ENCODE measurements at places on chromosomes 6 and 20.

DNA sequence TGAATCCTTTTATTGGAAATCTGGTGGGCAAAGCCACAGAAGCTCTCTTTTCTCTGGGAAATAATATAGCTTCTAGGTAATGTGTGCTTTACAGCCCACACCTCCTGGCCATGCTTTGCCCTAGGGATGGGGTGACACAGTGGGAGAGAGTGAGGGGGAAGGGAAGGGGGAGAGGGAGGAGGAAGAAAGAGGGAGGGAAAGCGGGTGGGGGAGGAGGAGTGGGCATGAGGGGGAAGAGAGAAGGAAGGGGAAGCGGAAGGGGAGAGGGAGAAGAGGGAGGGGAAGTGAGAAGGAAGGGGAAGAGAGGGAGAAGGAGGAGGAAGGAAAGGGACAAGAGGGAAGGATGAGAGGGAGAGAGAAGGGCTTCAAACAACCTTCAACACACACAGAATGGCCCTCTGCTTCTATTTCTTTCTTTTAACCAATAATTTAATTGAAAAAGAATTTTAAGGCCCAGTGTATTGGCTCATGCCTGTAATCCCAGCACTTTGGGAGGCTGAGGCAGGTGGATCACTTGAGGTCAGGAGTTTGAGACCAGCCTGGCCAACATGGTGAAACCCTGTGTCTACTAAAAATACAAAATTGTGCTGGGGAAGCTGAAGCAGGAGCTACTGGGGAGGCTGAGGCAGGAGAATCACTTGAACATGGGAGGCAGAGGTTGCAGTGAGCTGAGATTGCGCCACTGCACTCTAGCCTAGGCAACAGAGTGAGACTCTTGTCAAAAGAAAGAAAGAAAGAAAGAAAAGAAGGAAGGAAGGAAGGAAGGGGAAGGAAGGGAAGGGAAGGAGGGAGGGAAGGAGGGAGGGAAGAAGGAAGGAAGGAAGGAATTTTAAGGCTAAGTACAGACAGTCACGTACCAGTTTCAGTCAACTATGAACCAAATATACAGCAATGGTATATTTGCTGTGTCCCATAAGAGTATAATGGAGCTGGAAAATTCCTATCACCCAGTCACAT, 75.2 kb downstream of the RSPH3 start:
- DNase-seq = no peak

GRCh38 chr6:121515630-121516265, 80.3 kb downstream of the GJA1 start:
- DNase-seq = no peak

- DNase-seq = no peak
These were observed 182.5 kb downstream of the SYNDIG1 start for GRCh38 chr20:24651976-24652345.

GRCh38 chr6:884570-884969, 191.6 kb upstream of the EXOC2 start:
- DNase-seq = no peak

GRCh38 chr20:45223136-45223535, 2.0 kb downstream of the SEMG2 start:
- DNase-seq = no peak

- DNase-seq = no peak
These were observed 153.4 kb downstream of the CDC5L start for GRCh38 chr6:44540881-44541280.

- DNase-seq = no peak
These were observed 43.1 kb upstream of the SNX9 start for GRCh38 chr6:157779705-157780604.

DNA sequence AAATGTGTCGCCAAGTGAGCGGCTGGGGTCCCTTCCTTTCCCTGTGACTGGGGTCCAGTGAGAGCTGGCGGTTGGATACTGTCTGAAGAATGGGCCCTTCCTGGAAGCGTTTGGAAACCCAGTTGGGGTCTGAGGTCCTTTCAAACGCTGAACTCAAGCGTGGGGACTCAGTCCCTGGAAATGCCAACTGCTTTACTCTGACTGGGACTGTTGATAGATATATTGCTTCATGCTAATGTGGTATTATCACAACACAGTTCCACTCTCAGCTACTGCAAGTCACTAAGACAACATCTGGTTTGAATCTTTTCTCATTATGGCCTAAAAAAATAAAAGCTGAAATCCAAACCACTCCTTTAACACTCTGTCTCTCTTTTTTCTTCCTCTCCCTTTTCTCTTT, 23.7 kb upstream of the PSMF1 start:
- DNase-seq = no peak

DNA sequence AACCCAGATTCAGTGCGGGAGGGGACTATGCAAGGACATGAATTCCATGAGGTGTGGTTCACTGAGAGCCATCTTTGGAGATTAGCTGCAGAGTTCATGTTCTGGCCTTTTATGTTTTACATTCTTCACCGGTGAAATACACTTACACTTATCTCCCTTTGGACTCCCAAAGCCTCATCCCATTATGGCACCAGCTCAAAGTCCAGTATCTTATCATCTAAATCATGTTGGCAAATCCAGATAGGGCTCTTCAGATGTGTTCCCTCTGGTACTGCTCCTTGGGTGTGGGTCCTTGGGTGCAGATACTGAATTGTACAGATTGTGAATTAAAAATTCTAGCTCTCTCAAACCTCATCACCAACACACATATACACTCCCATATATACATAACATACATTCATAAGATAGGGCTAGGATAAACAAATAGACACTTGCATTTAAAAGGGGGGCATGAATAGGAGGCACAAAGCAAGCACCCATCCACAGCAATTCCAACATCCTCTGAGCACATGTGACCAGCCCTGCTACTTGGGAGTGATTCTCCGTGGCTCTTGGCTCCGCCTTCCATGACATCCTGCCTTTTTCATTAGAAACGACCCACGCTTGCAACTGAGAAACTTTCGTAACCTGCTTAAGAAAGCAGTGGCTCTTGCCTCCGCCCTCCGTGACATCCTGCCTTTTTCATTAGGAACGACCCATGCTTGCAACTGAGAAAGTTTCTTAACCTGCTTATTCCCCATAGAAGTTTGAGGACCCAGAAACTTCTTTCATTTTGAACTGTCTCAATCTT, 53.6 kb upstream of the LRRC1 start:
- no peak for DNase-seq

DNA sequence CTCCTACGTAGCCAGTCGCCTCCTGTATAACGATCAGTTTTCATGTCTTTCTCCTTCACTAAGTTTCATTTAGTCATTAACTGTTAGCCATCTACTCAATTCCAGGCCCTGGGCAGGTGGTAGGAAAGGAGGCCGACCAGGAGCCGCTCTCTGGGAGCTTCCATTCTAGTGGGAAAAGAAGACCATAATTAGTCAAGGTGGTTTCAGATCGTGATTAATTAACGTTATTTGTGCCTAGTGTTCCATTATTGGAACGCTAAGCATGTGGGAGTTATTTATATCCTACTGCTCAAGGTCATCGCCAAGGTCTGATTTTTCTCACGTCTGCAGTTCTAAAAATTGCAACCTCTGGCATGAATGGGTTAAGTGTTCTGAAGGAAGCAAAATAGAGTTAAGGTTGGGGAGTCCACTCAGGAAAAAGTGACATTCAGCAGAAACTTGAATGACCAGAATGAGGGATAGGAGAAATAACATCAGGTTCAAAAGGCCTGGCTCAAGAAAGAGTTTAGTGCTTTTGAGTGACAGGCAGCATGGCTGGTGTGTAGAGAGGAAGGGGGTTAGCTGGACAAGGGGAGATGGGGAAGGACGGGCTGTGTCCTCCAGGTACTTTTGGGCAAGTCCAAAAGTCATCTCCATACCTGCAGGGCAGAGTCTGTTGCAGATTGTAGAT, 812 bp downstream of the SLC9A8 start:
- no peak for DNase-seq

GRCh38 chr6:116011520-116011919, 49.2 kb downstream of the FRK start:
- DNase-seq = no peak

DNA sequence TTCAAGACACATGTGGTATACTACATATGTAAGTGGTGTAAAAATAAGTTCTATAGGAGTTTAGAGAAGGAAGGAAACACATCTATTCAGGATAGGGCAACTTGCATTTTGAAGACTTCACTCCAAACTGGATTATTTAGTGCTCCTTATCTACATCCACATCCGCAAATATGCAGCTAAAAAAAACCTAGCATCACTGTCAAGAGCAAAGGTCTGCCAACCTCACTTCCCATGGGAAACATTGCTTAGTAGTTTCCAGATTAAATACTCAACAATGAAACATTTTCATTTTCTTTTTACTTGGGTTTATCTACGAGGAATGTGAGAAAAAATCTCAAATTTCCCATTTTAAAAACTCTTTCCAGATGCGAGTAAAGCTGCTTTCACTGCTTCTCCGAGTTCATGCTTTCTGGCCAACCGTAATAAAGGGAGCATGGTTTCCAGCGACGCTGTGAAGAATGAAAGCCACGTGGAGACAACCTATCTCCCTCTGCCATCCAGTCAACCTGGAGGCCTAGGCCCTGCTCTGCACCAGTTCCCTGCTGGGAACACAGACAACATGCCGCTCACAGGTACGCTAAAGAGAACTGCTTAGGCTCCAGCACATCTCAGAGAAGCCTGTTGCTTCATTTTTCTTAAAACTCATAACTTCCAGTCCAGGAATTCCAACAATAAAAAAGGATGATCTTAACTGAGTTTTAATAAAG, 48.2 kb downstream of the RFX6 start:
- DNase-seq = no peak

GRCh38 chr6:53691667-53692133, 26.1 kb upstream of the KLHL31 start:
- no peak for DNase-seq

- DNase-seq = no peak
These were observed 57.6 kb upstream of the IPCEF1 start for GRCh38 chr6:154414021-154414813.

DNA sequence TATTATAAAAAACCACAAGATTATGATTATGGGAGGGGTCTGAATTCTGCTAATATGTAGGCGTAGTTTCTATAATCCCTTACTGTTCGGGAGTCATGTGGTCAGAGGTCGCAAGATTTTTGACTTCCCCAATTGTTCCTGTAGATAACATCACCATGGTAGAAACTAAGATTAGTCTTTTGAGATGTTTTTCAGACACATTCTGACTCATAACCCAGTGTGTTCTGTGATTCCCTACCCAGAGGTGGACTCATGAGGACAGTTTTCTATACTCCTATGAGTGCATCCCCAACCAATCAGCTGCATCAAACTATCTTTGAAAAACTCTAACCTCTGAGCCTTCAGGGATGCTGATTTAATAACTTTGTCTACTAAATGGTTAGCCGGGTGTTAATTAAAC, 175.5 kb downstream of the RFPL4B start:
- no peak for DNase-seq

DNA sequence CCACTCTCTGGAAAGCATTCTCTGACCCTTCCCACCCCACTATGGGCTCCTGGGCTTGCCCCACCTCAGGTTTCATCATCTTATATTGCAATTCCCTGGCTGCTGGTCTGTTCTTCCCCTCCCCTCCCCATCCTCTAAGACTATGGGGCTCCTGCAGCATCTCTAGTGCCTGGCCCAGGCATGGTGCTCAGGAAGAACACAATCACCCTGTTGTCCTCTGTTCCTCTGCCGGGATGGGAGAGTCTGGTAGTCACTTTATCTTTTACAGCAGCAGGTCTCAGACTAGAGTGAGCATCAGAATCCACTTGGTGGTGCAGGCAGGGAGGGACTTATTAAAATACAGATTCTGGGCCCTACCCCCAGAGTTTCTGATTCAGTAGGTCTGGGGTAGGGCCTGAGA, 5.0 kb upstream of the LPIN3 start:
- DNase-seq = no peak

GRCh38 chr6:39054577-39055142, 6.1 kb downstream of the GLP1R start:
- DNase-seq = no peak

DNA sequence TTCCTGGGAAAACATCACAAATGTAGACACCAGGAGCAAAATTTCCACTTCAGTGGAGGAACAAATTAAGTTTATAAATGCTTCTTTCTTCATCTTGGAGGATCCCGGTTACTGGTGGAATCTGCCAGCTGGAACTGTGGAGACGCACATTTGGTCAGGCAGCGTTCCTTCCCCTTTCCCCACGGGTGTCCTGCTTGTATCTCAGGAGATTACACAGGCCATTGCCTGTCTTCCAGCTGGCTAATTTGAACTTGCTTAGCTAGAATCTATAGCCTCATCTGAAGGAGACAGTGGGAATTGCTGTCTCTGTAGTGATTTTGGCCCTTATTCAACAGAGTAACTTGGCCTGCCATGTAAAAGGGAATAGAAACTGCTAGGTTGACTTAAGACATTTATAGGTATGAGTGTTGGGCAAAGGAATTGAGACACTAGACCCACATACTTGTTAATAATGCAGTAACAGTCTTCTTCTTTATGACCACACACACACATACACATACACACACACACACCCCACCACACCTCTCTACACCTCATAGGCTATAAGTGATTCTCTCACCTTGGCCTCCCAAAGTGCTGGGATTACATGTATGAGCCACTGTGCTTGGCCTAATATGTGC, 34.4 kb downstream of the TSBP1 start:
- DNase-seq = no peak

DNA sequence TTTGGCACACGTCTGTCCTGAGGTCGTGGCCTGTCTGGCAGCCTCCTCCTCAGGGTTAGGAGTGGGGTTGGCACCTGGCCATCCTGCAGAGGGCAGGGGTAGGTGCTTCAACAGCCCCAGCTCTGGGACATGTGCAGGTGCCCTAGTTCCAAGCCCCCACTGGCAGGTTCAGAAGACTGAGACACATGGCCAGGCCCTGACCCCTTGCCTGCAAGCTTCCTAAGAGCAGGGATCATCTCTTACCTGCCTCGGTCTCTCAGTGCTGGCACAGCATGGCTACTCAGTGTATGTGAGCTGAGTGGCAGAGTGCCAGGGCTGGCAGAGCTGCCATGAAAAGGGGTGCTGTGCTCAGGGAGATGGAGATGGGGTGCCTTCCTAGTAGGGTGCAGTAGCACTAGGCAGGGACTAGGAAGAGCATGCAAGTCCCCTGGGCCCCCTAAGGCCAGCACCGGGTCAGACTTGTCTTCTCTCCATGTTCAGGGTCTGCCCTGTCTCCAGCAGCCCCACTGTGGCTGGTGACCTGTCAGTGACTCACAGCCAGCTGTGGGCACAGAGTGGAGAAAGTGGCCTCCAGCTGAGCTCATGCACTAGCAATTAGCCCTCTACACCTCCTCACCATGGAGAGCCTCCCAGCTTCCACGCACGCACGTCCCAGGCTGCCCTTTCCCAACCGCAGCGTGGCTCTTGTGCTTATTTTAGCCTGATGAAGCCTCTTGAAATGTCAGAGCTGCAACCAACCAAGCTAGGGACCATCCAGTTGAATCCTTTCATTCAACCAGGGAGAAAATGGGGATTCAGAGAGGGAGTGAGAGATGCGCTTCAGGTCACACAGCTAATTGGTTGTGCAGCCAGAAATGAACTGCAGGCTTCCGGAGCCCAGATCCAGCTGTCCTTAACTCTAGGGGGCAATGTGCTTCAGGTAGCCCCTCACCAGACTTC, 116.6 kb downstream of the MRPL14 start:
- peak; percentile 66 for DNase-seq

DNA sequence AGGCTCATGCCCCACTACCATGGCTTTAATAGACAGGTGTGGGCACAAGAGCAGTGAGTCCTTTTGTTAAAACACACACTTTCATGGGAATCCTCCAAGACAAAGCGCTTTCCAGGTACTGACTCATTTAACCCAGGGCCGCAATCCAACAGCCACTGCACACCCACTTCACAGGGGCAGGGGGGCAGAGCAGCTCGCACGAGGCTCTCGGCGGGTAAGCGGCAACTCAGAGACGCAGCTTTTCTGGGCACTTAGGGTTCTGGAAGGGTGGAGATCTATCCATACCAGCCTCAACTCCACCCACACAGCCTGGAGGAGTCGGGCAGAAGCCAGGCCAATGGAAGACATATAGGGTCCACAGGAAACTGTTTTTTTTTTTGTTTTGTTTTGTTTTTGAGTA, 28.6 kb downstream of the PSMG4 start:
- DNase-seq = no peak

Measured in NCI-H1092 treated with DMSO at 0.1 percent for 48 hours (cell line).